DMS153 (cell line): ENCODE measurements at places on chromosomes 2 and 18.

- DNase-seq = no peak
Measured at GRCh38 chr18:73283788-73284187, 416.0 kb upstream of the NETO1 start.

DNA sequence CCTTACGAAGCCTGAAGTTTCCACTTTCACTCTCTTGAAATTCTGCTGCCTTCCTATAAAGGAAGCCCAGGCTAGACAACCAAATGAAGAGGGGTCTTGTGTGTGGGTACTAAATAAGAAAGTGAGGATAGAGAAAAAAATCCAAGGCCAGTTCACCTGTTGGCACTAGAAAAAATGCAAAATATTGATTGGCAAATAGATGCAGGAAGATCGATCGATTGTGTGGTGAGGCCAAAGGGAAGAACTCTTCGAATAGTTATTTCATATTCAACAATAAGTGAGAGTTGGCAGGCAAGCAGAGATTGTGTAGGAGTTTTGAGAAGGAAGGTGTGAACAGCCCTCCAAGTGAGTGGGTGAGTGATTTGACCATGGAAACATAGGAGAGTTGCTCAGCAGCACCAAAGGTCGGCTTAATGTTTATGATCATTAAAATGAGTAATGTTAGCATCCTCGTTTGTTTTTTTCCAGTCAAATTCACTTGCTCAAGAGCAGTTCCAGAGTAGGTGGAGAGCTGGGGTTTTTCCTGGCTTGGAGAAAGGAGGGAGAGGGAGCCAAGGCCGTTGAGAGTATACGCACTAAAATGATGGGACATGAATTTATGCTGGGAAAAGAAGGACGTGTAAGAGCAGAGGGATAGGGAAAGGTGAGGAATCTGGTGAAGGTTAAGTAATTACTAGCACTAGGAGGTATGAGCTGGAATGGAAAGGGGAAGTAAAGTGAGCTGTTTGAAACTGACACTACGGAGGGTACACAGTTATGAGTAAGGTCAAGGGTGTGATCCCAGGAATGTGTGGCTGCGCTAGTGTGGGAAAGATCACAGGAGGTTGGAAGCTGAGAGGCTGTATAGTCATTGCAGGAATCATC lies 1.1 kb upstream of the NAPG start:
- DNase-seq = no peak

- DNase-seq = no peak
Measured at GRCh38 chr2:52404046-52404445, 1363.6 kb upstream of the CHAC2 start.

- no peak for DNase-seq
Measured at GRCh38 chr2:217593732-217594131, 409.1 kb downstream of the TNS1 start.

GRCh38 chr2:46521215-46521683 lies 41.9 kb downstream of the TMEM247 start:
- no peak for DNase-seq

- no peak for DNase-seq
Measured at GRCh38 chr2:95075440-95076132, 46.0 kb downstream of the MRPS5 start.

GRCh38 chr18:902229-902628 lies 2.4 kb upstream of the ADCYAP1 start:
- DNase-seq = peak; percentile 43

GRCh38 chr18:62757399-62758010 lies 42.2 kb downstream of the PHLPP1 start:
- no peak for DNase-seq

- DNase-seq = no peak
Measured at GRCh38 chr2:202944816-202945215, 32.7 kb downstream of the CARF start.

- no peak for DNase-seq
Measured at GRCh38 chr18:62974928-62975675, 259.8 kb downstream of the PHLPP1 start.

DNA sequence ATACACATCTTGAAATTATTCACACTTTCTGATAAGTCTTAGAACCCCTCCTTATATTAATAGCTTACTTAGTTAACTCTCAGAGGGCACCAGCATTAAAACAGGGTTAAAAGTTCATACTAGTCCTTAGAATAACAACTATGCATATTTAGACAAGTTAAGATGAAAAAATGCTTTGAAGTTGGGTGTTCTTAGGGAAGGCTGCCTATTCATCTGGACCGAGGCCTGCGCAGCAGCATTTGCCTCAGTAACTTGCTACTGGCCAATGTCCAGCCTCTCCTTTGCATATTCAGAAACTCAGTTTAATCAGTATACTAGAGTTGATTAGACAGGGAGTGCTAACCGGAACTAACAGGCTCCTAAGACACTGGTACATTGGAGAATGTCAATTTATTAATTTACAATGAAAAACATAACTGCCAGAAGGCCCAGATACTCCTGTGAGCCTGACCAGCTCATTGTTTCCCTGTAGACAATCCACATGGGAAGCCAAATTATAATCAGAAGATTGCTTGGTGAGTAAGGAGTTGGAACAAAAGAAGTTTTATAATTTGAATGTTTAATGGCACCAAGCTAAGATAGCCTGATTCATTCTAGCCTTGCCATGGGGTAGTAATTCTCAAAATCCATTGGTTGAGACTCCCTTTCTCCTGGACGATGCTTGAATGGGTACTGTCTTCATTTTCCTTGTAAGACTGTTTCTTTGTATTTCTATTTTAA lies 48.9 kb downstream of the DYNC1I2 start:
- DNase-seq = no peak

GRCh38 chr18:62784966-62785413 lies 69.6 kb downstream of the PHLPP1 start:
- DNase-seq = no peak

- peak; percentile 65 for DNase-seq
Measured at GRCh38 chr2:237858294-237859081, 935 bp upstream of the RAMP1 start.

GRCh38 chr2:149470046-149470445 lies 117.5 kb downstream of the MMADHC start:
- no peak for DNase-seq

DNA sequence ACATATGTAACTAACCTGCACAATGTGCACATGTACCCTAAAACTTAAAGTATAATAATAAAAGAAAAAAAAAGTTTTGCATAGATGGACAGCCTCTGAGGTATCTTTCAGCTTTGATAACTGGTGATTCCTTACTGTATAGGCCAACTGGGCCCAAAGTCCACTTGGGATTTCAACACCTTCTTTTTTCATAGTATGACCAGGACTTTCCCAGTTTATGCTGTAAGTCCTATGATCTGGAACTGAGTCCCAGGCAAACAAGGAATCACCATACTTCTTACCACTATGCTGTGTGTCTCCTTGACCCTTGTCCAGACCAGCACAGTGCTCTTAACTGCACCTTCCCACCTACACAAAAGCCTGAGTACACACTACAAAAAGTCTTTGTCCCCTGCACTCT lies 205.1 kb upstream of the RBBP8 start:
- no peak for DNase-seq

DNA sequence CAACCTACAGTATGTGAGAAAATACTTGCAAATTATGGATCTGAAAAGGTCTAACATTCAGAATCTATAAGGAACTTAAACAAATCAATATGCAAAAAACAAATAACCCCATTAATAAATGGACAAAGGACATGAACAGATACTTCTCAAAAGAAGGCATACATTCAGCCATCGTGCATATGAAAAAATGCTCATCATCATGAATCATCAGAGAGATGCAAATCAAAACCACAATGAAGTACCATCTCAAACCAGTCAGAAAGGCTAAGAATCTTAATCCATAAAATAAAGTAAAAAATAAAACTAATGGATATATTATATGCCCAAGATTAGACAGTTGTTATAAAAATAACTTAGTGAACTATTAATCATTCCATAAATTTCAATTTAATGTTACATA lies 154.0 kb downstream of the CALCRL start:
- no peak for DNase-seq

DNA sequence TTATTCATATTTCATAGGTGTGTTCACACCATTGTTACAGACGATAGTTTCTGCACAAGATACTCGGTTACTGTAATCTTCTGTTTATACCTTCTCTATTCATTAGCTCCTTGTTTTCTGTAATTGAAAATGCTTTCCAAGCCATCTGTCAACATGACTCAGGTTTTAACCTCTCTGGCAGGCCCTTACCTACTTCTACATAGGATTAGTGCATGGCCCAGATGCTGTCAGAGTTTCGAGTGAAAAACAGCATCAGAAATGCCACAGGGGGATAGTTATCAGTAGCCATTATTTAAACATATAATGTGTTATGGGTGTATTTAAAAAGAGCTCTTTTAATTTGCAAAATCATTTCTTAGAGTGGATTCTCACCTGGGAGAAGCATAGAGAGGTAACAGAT lies 596.4 kb downstream of the FBXO15 start:
- no peak for DNase-seq

- no peak for DNase-seq
Measured at GRCh38 chr2:929925-930324, 20.7 kb upstream of the SNTG2 start.

GRCh38 chr2:195486520-195486919 lies 170.5 kb upstream of the SLC39A10 start:
- DNase-seq = no peak

- no peak for DNase-seq
Measured at GRCh38 chr2:134154246-134154645, 99.6 kb upstream of the MGAT5 start.

DNA sequence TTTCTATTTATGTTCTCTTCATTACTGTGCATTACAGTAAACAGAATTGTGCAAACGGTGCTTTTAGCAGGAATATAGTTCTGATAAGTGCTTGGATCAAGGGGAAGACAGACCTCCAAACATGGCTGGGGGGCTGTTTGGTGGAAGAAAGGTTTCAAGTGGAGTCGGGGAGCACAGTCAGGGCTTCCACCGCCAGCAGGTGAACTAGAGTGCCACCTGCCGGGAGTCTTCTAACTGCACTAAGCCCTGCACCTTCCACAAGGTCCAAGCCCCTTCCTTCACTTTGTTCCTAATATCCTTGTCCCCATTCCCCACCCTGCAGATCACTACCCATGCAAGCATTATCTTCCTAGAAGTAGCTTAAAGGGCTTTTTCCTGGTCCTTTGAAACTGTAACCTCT lies 11.1 kb downstream of the ONECUT2 start:
- no peak for DNase-seq

DNA sequence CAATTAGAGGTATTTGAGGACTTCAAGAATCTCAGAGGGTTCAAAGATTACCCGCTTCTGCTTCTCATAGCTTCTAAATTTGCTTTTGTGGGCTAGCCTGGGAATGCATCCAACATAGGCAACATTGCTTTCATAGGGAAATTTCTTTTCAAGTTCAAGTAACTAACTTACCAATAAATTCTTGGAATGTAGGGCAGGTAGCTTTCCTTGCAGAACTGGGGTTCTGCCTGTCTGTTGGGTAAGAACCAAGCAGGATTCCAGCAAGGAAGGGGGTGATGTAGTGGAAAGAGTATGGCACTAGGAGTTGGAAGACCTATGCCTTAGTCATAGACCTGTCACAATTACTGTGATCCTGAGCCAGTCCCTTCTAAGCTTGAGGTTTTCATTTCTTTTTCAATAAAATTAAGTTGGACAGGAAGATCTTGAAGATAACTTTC lies 164.1 kb downstream of the FHOD3 start:
- no peak for DNase-seq

- no peak for DNase-seq
Measured at GRCh38 chr2:150369862-150370261, 117.6 kb downstream of the RND3 start.

GRCh38 chr2:108320326-108320922 lies 31.7 kb downstream of the SULT1C2 start:
- DNase-seq = no peak

DNA sequence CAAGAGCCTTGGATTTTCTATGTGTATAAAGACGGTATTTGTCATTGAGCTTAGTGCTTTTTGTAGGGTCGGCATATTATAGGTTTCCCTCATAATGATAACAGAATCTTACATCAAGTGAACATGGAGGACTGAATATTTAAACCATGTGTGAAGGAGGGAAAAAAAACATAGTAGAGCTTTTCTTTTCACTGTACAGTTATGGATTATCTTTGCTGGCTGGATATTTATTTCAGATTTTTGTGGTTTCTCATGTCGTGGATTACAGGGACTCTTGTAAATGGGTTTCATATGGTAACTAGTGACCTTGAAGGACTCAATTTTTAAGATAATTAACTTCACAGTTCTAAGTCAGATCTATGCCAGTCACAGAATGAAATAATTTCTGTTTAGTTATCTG lies 330.2 kb upstream of the NRP2 start:
- no peak for DNase-seq

DNA sequence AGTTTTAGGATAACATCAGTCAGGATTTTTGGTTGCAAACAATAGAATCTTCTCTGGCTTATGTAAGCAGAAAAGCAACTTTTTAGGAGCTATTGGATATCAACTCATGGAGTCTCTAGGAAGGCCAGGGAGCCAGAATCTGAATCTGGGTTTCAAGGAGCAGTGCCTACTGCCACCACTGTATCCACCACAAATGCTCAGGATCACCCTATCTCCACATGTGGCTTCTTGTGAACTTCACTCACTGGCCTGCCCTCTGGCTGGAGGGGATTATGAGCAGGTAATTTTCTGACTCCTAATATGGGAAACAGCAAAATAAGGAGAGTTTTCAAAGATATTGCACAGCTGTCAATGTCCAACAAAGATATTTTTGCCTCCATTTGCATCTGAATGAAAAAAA lies 142.9 kb downstream of the PKP4 start:
- no peak for DNase-seq

DNA sequence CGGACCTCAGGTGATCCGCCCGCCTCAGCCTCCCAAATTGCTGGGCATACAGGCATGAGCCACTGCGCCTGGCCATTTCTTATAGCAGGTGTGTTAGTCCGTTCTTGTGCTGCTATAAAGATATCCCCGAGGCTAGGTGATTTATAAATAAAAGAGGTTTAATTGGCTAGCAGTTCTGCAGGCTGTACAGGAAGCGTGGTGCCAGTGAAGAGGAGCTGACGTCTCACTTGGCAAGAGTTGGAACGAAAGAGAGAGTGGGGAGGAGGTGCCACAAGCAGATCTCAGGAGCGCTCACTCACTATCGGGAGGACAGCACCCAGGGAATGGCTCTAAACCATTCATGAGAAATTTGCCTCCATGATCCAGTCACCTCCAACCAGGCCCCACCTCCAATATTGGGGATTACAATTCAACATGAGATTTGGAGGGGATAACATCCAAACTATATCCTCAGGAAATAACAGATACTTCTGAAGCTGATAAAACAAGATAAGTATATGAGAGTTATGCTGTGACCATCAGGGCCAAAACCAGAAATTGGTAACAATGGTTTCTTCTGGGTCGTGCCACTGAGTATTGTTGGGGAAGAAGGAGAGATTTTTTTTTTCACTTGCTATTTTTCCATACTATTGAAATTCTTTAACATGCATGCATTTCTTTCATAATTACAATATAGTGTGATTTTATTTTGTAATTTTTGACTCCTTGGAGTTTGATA lies 7.4 kb upstream of the RMC1 start:
- DNase-seq = peak; percentile 75
